ENCODE measurements at places on chromosomes 16 and 17.

- DNase-seq = no peak
These were observed 76.2 kb upstream of the DNAH17 start for GRCh38 chr17:78653382-78653781.

DNA sequence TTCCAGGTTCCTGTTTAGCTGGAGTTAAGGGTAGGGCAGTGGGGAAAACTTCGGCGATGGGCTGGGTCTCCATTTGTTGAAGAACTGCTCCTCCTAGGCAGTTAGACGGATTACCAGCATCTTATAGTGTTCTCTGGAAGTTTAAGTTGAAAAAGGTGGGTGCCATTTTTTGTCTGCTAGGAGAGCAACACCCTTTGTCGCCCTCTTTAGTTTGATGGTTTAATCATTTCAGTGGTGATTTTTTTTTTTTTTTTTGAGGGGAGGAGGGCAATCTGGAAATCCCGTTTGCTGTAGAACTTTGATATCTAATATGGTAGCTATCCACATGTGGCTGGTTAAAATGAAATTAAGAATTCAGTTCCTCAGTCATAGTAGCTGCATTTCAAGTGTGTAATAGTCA is 4.1 kb downstream of the UBFD1 start:
- no peak for DNase-seq

- no peak for DNase-seq
These were observed 10.5 kb downstream of the GAA start for GRCh38 chr17:80111702-80112470.

GRCh38 chr17:80158846-80159245 is 11.0 kb upstream of the CARD14 start:
- DNase-seq = no peak

GRCh38 chr16:75010427-75010826 is 11.6 kb downstream of the ZNRF1 start:
- DNase-seq = no peak

DNA sequence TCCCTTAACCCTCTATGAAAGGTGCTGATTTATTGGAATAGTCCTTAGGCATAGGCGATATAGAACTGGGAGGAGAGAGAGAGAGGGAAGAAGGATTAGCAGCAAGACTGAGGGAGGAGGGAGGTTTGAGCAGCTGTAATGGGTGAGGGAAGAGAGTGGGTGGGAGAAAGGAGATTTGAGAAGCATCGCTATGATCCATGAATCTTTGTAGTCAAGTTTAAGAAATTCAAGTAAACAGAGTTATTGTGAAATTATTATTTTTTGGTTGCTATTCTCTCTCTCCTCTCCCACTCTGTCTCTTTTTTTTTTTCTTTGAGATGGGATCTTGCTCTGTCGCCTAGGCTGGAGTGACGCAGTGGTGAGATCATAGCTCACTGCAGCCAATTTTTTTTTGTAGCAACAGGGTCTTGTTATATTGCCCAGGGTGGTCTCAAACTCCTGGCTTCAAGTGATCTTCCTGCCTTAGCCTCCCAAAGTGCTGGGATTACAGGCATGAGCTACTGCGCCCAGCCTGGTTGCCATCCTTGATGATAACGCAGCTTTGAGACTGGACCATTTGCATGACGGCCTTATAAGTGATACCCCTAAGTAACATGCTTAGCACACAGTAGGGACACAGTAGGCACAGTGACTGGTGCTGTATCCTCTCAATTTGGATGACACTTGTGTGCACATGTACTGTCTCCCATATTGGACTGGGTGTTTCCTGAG is 21.0 kb upstream of the TNS4 start:
- DNase-seq = no peak

Measured in NCI-H2171 (cell line).